ENCODE measurements at places on chromosomes 4 and X. TPM values are rescaled to one million over a fixed set of nuclear protein-coding genes. Genes with fewer than 3 reads are reported as not detected.
A peak's percentile ranks its signal among the peaks of the same experiment; 100 is the strongest.

Gene CLDN34
- total RNA-seq, result not detected

- no peak overlapping the region for H3K4me3 ChIP-seq
- H3K4me1 ChIP-seq, result no peaks in the 10 kb centered on the region
- no peak for DNase-seq
- no peaks in the 10 kb centered on the region for H3K36me3 ChIP-seq
Observed at GRCh38 chr4:147678796-147679549, 5.0 kb downstream of the PRMT9 start.

Gene DUSP21
- 5.1 TPM for total RNA-seq

- H3K27ac ChIP-seq, result no peak overlapping the region
- no peak for DNase-seq
- H3K4me3 ChIP-seq, result no peak overlapping the region
- H3K4me1 ChIP-seq, result no peaks in the 10 kb centered on the region
Observed at GRCh38 chr4:41391271-41391670, 134.5 kb downstream of the UCHL1 start.

DNA sequence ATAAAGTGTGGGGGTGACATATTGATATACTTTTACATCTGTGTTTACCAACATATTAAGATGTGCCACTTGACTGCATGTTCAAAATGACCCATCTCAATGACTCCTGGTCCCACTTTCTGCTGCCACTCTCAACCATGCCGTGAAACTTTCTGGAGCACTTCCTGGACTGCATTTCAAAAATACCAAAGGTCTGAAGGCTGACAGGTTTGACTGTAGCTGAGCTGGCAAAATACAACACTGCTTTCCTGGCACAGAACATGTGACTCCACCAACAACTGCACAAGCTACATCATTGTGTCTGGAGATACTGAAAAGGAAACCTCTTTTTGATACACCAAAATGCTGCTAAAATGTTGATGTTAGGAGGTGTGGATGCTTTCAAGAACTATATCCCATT, 184.8 kb downstream of the UNC5C start:
- no peak for DNase-seq
- no peak overlapping the region for H3K4me3 ChIP-seq
- H3K4me1 ChIP-seq, result no peaks in the 10 kb centered on the region
- H3K27ac ChIP-seq, result no peak overlapping the region

GRCh38 chr4:1714303-1715001, 2.3 kb upstream of the SLBP start:
- H3K27ac ChIP-seq, result no peak overlapping the region
- no peak overlapping the region for H3K4me3 ChIP-seq
- H3K36me3 ChIP-seq, result peaks cover 3% of the 10 kb centered on the region
- no peaks in the 10 kb centered on the region for H3K27me3 ChIP-seq
- DNase-seq, result no peak

DNA sequence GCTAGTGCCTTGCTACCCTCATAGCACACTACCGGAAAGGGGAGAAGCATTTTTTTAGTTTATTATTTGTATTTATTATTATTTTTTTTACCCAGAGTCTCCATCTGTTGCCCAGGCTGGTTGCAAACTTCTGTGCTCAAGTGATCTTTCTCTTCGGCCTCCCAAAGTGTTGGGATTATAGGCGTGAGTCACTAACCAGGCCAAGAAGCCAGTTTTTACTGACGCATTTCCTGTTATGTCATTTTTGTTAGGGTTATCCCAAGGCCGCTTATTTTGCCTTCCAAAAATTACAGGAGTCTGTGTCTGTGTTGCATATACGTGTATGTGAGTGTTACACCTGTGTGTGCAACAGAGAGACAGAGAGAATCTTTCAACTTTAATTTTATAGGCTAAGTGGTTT, 404.5 kb downstream of the GBA3 start:
- no peaks in the 10 kb centered on the region for H3K27me3 ChIP-seq
- no peak overlapping the region for H3K4me3 ChIP-seq
- no peaks in the 10 kb centered on the region for H3K4me1 ChIP-seq
- DNase-seq, result no peak
- no peak overlapping the region for H3K27ac ChIP-seq

DNA sequence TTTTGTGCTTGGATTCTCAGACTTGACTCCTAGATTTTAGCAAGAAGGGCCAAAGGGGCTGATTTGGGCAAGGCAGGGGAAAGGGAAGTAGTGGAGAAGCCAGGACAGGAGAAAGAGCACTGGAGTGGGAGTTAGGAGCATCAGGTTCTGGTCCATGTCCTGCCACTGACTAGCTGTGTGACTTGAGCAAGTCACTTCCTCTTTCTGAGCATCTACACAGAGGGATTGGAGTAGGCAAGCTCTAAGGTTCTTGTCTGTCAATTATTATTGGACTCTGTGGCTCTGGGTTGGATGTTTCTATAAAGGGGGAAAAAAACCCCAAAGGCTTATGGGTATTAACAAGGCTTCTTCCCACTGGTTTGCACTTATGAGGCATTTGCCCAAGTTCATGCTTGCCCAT, 24.4 kb downstream of the PLAC1 start:
- no peak overlapping the region for H3K4me3 ChIP-seq
- no peaks in the 10 kb centered on the region for H3K4me1 ChIP-seq
- H3K36me3 ChIP-seq, result no peaks in the 10 kb centered on the region
- H3K27ac ChIP-seq, result no peak overlapping the region

GRCh38 chrX:23312136-23312535, 22.5 kb upstream of the PTCHD1 start:
- H3K36me3 ChIP-seq, result no peaks in the 10 kb centered on the region
- no peaks in the 10 kb centered on the region for H3K27me3 ChIP-seq
- DNase-seq, result no peak
- no peak overlapping the region for H3K4me3 ChIP-seq
- no peak overlapping the region for H3K27ac ChIP-seq
- no peaks in the 10 kb centered on the region for H3K4me1 ChIP-seq

DNA sequence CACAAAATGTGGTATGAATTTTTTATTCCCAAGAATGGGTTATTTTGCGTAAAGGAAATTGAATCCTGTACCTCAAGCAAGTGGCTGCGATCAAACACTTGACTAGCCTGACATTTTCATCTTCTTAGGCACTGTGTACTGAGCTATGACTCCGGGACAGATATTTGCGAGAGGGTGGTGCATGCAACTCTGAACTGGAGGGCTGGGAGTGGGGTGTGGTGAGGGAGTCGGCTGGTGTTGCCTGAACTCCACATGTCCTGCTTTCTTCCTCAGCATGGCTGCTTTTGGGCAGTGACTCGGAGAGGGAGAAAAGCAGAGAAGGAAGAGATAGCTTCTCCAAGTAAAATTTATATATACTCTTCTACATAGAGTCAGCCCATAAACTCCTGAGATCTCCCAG, 68.5 kb upstream of the GATB start:
- no peaks in the 10 kb centered on the region for H3K27me3 ChIP-seq
- no peaks in the 10 kb centered on the region for H3K36me3 ChIP-seq
- DNase-seq, result no peak
- no peaks in the 10 kb centered on the region for H3K4me1 ChIP-seq
- no peak overlapping the region for H3K27ac ChIP-seq
- H3K4me3 ChIP-seq, result no peak overlapping the region

DNA sequence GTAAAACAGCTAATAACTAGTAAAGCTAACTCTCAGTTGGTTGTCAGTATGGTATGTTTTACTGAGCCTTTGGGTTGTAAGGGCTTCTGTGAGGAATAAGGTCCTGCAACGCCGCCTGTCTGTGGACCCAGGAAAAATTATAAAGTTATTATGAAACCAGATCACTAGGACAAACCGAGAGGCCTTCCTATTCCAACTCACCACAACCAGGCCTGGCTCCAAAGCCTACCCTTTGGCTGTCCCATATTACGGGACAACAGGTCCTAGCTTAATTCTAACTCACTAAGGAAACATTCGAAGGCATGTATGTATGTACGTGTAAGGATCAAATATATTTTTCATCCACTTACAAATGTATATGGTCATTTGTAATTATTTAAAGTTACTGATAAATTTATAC, 1.4 kb downstream of the ANKRD17 start:
- H3K4me1 ChIP-seq, result no peaks in the 10 kb centered on the region
- H3K27ac ChIP-seq, result peak overlapping the region; percentile 99
- no peaks in the 10 kb centered on the region for H3K36me3 ChIP-seq
- no peaks in the 10 kb centered on the region for H3K27me3 ChIP-seq

- H3K4me3 ChIP-seq, result no peak overlapping the region
- H3K27ac ChIP-seq, result no peak overlapping the region
- no peaks in the 10 kb centered on the region for H3K4me1 ChIP-seq
- no peaks in the 10 kb centered on the region for H3K27me3 ChIP-seq
Observed at GRCh38 chr4:54322818-54323417, 93.8 kb downstream of the PDGFRA start.

DNA sequence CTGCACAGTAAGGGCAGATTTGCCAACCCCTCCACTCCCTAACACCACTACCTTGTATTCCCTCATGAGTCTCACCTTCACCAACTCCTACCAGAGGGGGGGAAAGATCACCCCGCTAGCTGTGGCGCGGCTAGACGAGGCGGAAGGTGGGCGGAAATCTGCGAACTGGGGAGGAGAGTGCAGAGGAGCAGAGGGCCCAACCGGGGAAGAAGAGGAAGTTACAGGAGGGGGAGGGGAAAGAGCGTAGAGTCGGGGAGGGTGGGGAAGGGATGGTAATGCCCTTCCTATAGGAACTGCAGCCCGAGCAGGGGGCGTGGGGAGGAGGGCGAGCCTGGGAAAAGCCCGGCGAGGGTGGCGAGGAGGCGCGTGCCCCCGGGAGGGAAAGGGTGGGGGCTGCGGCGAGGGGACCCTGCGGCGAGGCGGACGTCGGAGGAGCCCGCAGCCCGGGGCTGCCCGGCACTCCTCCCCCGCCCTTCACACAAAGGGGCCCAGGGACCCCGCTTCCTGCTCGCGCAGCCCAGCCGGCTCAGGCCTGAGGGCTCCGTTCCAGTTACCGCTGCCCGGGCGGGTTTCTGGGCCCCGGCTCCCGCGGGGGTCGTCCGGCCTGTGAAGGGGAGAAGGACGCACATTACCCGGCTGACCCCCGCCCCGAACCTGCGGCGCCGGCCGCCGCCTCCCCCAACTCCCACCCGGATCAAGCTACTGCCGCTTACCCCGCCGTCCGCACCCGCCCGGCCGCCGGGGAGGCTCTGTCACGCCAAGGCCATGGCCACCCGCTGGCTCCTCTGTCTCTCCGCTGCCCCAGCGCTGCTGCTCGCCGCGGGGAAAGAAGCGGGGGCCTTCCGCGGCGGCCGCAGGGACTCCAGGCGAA, 1.8 kb downstream of the RAP2C start:
- peak overlapping the region; percentile 65 for H3K4me3 ChIP-seq
- H3K27ac ChIP-seq, result peak overlapping the region; percentile 91
- no peaks in the 10 kb centered on the region for H3K36me3 ChIP-seq

- H3K27me3 ChIP-seq, result no peaks in the 10 kb centered on the region
- H3K4me1 ChIP-seq, result no peaks in the 10 kb centered on the region
Observed at GRCh38 chr4:126223784-126224407, 909.1 kb downstream of the FAT4 start.

GRCh38 chr4:40934676-40935075, 184.9 kb downstream of the NSUN7 start:
- H3K27me3 ChIP-seq, result no peaks in the 10 kb centered on the region
- no peak for DNase-seq
- no peaks in the 10 kb centered on the region for H3K36me3 ChIP-seq
- no peak overlapping the region for H3K27ac ChIP-seq

GRCh38 chrX:139881130-139881529, 51.7 kb downstream of the ATP11C start:
- H3K27me3 ChIP-seq, result no peaks in the 10 kb centered on the region
- no peaks in the 10 kb centered on the region for H3K4me1 ChIP-seq
- H3K4me3 ChIP-seq, result no peak overlapping the region
- DNase-seq, result no peak

Gene MAMLD1
- 51.7 TPM for total RNA-seq

- DNase-seq, result no peak
- no peaks in the 10 kb centered on the region for H3K27me3 ChIP-seq
- no peak overlapping the region for H3K27ac ChIP-seq
- no peak overlapping the region for H3K4me3 ChIP-seq
- no peaks in the 10 kb centered on the region for H3K4me1 ChIP-seq
- no peaks in the 10 kb centered on the region for H3K36me3 ChIP-seq
Observed at GRCh38 chrX:69987691-69988090, 62.0 kb downstream of the AWAT2 start.

DNA sequence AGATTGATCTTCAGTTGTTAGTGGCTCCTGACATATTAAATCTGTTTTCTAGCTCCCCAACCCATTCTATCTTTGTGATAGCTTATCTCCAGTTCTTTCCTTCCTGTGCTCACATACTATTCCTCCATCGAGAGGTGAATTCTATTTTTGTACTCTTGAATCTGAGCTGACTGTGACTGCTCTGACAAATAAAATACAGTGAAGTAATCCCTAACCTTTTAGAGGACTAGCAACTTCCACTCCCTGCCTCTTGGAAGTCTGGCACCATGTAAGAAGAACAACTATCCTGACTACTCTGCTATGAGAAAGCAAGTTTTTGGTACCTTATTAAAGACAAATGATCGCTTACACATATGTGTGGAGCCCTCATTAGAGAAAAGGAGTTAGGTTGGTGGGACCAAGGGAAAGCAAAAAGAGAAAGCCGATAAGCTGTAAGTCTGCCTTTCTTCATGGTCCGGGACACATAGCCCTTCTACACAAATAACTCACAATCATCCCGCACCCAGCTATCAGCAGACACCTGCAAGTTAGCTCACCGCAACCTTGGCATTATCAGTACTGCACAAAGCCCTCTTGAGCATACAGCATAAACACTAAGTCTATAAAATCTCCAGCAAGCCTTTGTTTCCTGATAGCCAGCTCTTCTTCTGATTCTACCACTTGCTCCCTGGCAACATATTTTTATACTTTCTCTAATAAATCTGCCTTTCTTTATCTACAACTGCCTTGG, 13.5 kb upstream of the PPM1K start:
- H3K4me1 ChIP-seq, result no peaks in the 10 kb centered on the region
- H3K4me3 ChIP-seq, result no peak overlapping the region
- H3K27ac ChIP-seq, result no peak overlapping the region

Gene BEND2
- 3.9 TPM for total RNA-seq

Gene CDKL5
- total RNA-seq, result 18.8 TPM

GRCh38 chr4:112379306-112379705, 82.1 kb downstream of the ALPK1 start:
- H3K36me3 ChIP-seq, result no peaks in the 10 kb centered on the region
- H3K27me3 ChIP-seq, result no peaks in the 10 kb centered on the region
- H3K4me1 ChIP-seq, result no peaks in the 10 kb centered on the region

- H3K27me3 ChIP-seq, result no peaks in the 10 kb centered on the region
- H3K4me1 ChIP-seq, result peaks cover 8% of the 10 kb centered on the region
- H3K27ac ChIP-seq, result no peak overlapping the region
- H3K4me3 ChIP-seq, result no peak overlapping the region
- DNase-seq, result no peak
Observed at GRCh38 chr4:48329976-48330375, 11.4 kb upstream of the SLAIN2 start.

- H3K27me3 ChIP-seq, result no peaks in the 10 kb centered on the region
- DNase-seq, result no peak
- H3K4me1 ChIP-seq, result peaks cover 3% of the 10 kb centered on the region
- no peak overlapping the region for H3K4me3 ChIP-seq
- no peaks in the 10 kb centered on the region for H3K36me3 ChIP-seq
Observed at GRCh38 chr4:77151241-77151640, 5.8 kb upstream of the CCNG2 start.

Gene AADAT
- total RNA-seq, result 16.2 TPM
